ENCODE measurements at places on chromosomes 1 and 21.

DNA sequence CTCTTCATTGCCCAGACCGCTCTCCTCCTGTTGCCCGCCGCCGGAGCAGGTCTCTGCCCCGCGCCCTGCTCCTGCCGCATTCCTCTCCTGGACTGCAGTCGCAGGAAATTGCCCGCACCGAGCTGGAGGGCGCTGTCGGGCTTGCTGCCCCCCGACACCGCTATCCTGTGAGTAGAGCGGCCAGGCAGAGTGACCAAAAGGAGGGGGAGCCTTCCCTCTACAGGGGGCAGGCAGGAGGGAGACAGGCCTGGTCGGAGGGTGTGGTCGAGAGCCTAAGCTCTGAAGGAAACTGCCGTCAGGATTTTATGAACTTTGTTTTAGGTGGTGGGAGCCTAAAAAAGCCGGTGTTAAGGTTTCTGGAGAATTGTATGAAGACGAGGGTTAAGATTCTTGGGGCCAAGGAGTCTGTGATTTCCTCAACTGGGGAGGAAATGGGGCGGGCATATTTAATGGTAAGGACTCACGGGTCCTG lies 517 bp downstream of the LRIG2 start:
- DNase-seq: peak; percentile 21

DNA sequence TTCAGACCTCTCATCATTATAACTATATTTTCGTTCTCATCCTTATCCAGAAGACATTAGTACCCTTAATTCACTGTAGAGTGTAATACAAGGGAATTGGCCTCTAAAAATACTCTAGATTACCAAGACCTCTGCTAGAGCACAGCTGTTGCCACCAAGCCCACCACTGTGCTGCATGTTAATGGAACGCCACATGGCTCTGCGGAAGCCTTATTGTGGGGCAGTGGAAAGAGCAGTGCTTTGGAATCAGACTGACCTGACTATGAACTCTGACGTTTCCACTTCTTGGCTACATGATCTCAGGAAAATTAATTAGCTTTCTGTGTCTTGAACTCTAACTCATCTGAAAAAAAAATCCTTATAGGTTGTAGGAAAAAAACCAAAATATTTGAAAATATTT lies 222.1 kb downstream of the LMX1A start:
- DNase-seq: no peak

DNA sequence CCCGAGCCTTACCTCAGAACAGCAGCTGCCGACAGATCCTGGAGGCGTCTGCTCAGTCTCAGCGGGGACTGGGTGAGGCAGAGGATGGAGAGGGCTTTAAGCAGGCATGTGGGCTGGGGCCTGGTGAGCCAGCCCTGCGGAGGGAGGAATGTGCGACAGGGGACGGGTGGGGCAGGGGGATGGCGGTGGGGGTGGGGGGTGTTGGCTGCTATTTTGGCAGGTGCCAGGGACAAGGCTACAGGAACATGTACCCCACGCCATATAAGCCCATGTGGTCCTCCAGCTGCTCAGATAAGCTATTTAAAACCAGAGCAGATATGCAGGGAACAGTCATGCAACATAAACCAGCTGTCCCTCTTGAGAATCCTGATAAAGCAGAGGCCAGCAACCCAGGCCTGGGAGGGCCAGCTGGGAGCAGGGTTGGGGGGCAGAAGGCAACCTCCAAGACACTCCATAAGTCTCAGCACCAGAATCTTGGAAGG lies at the start of gene TNNT2:
TSS of gene TNNT2 (minus strand) at position 70 of the 482 bp plus-strand sequence. CDS start 4,426 bp downstream, outside the sequence.
- DNase-seq: no peak

DNA sequence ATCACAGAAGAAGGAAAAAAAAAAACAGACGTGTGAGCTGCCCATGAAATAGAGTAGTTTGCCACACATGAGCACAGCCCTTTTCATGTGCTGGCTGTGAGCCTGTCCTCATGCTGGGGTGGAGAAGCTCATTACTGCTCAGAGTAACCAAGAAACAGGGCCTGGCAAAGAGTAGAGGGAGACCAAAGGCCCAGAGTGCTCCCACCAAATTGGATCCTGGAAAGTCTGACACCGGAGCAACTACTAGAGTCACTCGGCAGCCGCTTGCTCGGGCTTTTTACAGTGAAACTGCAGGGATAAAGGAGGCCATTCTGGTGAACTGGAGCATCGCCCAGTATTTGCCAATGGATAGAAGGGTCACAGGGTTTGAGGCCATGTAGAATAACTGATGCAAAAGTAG lies 64.4 kb upstream of the BARHL2 start:
- no peak for DNase-seq

DNA sequence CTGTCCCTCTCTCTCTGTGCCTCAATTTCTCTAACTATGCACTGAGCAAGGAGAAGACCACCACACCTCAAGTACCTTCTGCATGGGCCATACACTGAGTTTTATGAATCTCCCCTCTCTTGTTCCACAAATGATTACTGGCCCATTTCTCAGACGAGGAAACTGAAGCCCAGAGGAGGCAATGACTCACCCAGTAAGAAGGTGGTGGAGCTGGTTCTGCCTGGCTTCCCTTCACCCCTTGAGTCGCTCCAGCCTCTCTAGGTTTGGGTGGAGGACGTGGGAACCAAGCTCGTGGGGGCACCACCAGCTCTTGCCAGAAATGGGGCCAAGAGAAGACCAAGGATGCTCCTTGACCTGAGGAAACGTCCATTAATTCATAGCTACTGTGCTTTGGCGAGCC lies 21.3 kb upstream of the RUNX3 start:
- no peak for DNase-seq

DNA sequence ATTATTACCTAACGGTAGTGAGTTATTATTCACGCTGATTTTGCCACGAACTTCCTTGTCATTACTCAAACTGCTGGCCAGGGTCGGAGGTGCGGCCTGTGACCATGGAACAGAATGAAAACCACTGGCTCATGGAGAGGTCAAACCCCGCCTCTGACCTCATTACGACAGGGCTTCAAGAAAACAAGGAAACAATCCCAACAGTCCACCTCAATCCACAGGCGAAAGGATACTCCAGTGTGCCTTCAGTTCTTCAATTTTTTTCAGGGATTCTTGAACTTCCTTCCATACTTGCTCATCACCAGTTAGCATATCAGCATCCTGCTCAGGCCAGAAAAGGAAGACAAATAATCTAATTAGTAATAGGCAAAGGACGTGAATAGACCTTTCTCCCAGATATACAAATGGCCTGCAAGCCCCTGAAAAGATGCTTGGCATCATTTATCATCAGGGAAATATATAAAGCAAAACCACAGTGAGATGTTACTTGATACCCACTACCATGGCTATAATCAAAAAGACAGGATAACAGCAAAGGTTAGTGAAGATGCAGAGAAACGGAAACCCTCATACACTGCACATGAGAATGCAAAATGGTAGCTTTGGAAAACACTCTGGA lies 643.4 kb downstream of the SMYD3 start:
- DNase-seq: no peak
